ENCODE measurements at places on chromosomes 4 and X.
A peak's percentile ranks its signal among the peaks of the same experiment; 100 is the strongest.

DNA sequence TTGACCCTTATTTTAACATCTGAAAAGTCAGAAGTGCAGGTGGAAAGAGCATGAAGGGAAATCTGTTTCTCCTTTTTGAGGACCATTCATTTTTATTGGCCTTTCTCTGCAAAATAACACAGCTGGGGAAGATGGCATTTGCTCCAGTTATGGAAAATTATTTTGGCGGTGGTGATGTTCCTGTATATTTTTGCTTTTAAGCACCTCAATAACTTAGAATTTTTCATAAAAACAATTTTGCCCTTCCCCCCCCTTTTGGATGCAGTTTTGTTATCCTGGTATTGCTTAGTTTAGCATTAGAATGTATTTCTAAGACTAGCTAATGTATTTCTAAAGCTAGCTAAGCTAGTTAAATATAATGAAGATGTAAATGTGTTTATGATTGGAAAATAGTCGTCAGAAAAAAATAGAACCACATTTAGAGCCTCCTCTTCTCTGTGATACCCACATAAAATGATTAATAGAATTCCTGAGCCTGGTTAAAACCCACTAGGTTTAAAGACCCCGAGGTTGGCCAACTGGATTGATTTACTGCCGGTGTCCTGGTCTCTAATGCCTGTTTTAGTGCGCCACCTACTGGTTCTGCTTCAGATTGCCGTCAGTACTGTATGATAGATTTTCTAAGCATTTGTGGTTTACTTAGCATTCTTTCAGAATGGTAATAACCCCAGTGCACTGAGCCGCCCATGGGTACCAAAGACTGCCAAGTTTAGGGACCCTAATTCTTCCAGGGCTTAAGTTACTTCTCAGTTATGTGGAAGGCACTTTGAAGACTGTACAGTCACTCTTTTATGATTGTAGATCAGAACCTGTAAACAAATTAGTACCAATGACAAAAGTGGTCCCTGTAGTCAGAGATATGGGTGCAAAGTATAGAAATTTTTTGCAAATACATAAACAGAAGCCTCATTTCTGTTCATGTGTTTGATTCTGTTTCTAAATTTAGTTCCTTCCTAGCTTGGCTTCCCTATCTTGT, 11.4 kb downstream of the KLF3 start:
- peak; percentile 74 for DNase-seq

DNA sequence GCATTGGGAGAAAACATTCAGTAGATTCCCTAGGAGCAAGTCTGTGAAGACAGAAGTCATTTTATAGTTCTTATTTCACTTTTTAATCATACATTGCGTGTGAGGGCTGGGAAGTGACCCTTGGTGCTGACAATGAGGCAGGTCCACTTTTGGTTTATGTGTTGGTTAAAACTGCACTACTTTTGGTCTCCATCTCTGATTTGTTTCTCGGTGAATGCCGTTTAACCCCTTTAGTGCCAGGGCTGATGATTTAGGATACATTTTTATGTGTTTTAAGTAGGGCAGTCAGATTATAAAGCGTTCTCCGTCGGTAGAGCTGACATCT, 110.4 kb downstream of the AFF1 start:
- DNase-seq: no peak

DNA sequence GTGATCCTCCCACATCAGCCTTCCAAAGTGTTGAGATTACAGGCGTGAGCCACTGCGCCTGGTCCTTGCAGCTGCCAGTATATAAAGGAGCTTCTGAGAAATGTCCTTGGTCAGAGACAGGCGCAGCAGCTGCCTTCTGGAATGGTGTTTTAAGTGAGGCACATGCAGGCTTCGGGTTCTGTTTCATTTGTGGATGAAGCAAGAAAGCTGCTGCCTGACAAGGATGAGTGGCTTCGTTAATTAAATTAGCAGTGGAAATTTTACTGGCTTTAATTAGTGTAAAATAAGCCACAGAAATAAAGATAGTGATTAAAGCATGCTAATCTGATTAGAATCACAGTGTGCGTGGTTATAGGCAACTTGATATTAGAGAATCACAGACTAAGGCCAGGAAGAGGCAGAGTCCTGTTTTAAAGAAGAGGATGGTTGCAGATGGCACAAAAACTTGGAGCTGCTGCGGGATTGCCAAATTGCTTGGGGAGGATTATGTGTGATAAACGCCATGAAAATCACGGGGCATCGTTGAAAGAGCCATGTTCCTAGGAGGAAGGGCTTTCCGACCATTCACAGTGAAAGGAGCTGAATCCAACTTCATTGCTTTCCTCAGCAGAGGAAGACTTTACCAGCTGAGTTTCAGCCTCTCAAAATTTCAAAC, 348.4 kb upstream of the FAT1 start:
- no peak for DNase-seq

GRCh38 chr4:82388405-82388804, 14.6 kb upstream of the HNRNPD start:
- no peak for DNase-seq

DNA sequence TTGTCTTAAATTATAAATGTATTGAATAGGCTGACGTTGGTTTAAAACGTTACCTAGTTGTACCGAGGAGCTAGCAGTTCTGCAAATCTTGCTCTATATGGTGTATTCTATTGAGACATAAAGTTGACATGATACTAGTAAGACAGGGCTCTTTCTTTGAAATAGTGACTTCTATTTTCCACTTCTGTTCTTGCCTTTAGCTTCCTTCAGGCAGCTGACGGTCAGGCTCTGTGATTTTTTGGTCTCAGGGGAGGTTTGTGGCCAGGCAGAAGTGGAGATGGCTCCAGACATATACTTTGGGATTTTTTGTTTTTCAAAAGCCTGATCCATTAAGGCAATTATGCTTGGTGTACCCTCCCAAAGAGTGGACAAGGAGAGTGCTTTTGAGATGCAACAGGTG, 95.2 kb downstream of the SLC34A2 start:
- DNase-seq: no peak

DNA sequence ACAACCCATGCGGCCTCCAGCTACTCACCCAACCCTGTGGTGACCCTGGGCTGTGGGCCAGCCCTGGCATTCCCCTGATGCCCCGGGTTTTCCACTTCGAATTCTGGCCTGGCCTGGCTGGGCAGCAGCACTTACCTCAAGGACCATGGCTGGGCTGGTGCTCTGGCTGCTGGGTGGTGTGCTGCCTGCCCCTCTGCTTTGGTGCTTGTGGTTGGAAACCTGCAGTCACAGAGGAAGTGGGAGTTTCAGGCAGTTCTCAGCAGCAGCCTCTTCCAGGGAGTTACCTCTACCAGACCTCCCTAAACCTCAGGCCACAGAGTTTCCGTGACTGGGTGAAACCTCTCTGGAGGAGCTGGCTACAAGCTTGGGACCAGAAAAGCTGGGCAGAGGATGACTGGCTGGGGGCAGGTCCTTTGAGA, at the start of gene CXCR3:
Gene CXCR3 (minus strand): TSS at position 209 of the 419 bp plus-strand sequence. CDS start 62 bp downstream, at position 147.
- DNase-seq: no peak

GRCh38 chr4:1788254-1788973, 4.7 kb upstream of the FGFR3 start:
- no peak for DNase-seq

DNA sequence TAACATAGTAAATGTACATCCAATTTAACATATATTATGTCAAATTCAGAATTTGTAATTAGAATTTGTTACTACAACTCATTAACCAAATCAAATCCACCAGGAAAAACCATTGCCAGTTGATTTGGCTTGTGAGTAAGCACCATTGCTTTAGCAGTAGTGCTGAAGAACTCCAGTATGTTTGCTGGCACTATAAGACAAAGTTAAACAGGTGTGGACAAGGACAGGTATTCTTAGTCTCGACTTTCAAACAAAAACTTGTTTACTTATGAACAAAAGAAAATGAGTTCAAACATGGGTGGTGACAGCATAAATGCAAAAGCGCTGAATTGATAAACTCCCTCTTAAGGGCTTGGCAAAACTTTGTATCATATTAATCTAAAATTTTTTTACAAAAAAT, 1.3 kb upstream of the ADH7 start:
- DNase-seq: no peak

GRCh38 chr4:110633358-110634341, 10.8 kb upstream of the PITX2 start:
- DNase-seq: no peak

- no peak for DNase-seq
Measured at GRCh38 chrX:95760356-95760755, 924.3 kb upstream of the DIAPH2 start.

DNA sequence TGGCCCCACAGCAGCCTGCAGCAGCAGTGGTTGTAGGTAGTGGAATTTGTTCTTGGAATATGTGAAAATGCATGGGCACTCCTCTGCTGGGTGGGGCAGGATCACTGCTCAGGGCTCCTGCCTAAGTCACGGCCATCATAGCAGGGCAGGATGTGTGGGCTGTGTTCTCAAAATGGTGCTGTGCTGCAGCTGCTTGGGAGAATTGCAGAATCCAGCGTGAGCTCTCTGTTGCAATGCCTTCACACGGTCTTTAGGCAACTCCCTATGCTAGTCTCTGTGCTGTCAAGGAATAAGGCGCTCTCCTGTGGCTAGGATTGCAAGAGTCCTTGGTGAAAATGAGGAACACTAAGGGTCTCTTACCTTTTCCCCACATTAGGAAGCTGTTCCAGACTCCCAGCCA, 42.9 kb downstream of the F8 start:
- DNase-seq: no peak

- no peak for DNase-seq
Measured at GRCh38 chr4:153122855-153123254, 81.4 kb upstream of the TRIM2 start.

GRCh38 chrX:76420237-76420636, 7.3 kb upstream of the MAGEE1 start:
- DNase-seq: no peak
